GM23248 (cell line): ENCODE measurements at places on chromosomes 12 and 14.

DNA sequence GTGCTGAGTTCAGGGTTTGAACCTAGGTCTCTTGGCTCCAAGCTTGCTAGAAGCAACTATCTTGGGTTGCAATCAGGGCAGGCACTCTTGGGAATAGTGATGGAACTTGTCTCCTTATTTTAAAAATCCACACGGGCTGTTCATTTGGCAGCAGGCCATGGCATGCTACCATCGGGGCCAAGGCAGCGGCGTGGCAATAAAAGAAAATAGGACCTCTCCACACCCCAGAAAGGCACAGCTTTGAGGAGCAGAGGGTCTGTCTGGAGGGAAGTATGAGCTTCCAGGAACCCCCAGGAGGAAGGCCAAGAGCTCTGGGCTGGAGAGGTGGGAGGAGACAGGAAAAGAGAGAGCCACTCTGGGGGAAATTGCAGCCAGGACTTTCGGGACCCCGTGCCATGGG lies 15.3 kb downstream of the RPS6KL1 start:
- peak; percentile 22 for DNase-seq

DNA sequence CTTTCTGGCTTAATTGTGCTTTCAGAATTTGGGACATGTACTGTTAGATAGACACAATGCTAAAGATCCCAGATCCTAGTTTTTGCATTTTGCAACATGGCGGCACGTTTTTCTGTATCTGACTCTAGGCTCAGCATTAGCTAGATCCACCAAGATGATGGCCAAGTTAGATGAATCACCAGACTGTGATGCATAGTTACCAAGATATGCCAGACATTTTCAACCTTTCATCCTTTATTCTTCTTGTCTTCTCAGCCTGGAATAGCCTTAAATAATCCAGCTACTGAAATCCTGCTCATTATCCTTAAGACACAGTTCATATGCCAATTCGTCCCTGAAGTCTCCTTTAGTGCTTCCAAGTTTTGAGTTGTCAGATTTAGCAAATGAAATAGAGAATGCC lies 144.9 kb upstream of the CRY1 start:
- DNase-seq: peak; percentile 20

- peak; percentile 44 for DNase-seq
These were observed 35.3 kb downstream of the PSMC1 start for GRCh38 chr14:90291699-90292098.

DNA sequence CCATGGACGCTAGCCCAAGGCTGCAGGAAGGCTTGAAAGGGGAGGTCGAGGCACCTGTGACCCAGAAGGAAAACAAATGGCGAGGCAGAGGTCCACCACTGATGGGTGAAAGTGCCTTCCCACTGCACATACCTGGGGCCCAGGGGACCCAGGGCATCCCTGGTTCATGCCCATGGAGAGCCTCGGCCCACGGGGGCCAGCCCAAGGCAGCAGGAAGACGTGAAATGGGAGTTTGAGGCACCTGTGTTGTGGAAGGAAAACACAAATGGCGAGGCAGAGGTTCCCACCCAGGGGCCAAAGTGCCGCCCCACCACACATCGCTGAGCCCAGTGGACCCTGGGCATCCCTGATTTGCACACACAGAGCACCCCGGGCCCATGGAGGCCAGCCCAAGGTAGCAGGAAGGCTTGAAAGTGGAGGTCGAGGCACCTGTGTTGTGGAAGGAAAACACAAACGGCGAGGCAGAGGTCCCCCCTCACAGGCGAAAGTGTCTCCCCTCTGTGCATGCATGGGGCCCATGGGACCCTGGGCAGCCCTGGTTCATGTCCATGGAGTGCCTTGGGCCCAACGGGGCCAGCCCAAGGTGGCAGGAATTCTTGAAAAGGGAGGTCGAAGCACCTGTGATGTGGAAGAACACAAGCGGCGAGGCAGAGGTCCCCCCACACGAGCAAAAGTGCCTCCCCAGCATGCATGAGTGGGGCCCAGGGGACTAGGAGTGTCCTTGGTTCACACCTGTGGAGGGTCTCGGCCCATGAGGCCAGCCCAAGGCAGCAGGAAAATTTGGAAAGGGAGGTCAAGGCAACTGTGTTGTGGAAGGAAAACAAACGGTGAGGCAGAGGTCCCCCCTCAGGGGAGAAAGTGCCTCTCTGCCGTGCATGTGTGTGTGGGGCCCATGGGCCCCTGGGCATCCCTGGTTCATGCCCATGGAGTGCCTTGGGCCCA lies 383.3 kb downstream of the ALG10 start:
- DNase-seq: no peak

GRCh38 chr14:99320105-99320572 lies 48.1 kb upstream of the BCL11B start:
- peak; percentile 54 for DNase-seq

DNA sequence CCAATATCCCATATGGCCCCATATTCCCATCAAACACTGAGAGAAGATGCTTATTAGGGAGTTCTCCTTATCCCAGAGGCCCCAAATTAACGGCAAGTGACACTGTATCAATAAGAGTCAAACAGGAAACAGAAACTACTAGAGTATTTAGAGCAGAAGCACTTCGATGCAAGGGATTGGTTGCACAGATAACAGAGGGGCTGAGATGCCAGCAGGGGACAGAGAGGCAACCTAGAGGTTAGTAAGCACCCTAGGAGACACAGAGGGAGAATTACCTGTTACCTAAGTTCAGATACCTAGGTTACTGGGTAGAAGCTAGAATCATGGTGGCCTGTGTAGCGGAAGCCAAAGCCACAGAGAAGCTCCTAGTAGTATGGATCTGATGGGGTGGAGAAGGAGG lies 2.9 kb downstream of the HEBP1 start:
- DNase-seq: no peak

DNA sequence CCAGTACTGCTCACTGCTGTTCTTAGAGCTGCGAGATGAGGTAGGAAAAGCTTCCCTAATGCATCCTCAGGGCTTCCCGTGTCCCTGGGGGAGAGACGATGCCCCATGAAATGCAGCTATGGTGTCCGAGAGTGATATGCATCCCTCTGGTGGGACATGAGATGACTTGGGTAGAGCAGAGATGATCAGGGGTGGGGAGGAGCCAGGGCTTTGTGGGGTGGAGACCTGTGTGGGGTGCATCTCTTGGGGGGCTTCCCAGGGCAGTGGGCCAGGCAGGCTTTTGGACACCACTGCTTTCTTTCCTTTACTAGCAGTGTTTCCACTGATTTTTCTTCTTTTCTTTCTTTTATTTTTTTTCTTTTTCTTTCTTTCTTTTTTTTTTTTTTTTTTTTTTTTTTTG lies 147.3 kb downstream of the ADGRD1 start:
- DNase-seq: no peak

DNA sequence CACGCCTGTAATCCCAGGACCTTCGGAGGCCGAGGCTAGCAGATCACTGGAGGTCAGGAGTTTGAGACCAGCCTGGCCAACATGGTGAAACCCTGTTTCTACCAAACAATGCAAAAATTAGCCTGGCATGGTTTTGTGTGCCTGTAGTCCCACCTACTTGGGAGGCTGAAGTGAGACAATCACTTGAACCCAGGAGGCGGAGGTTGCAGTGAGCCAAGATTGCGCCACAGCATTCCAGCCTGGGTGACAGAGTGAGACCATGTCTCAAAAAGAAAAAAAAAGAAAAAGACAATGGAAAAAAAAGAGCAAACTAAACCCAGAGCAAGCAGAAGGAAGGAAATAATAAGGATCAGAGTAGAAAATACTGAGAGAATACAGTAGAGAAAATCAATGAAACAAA lies 5.4 kb downstream of the CHURC1 start:
- DNase-seq: peak; percentile 40

DNA sequence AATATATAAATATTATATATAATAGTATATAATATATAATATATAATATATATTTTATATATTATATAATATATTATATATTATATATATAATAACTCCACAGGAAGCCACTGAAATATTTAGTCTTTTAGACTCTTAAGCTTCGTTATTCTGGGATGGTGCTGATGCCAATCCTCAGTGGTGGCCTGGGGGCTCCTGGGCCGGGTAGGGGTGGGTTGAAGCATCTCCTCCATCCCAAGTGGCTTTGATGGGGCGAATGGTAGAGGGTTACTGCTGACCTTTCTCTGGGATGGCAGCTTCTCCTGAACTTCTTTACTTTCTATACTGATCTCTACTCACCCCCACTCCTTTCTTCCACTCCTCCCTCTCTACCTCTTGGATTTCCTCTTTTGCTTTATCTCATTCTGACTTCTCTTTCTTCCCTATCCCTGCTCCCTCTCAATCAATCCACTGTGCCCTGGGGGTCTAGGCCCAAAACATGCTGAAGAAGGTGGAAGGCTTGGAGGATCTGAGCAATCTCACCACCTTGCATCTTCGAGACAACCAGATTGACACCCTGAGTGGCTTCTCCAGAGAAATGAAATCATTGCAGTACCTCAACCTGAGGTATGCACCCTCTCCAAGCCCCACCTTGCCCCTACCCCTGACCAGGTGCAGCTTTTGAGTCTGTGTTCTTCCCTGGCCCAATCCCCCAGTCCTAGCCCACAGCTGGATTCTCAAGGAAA lies 4.8 kb upstream of the ENO2 start:
- no peak for DNase-seq

DNA sequence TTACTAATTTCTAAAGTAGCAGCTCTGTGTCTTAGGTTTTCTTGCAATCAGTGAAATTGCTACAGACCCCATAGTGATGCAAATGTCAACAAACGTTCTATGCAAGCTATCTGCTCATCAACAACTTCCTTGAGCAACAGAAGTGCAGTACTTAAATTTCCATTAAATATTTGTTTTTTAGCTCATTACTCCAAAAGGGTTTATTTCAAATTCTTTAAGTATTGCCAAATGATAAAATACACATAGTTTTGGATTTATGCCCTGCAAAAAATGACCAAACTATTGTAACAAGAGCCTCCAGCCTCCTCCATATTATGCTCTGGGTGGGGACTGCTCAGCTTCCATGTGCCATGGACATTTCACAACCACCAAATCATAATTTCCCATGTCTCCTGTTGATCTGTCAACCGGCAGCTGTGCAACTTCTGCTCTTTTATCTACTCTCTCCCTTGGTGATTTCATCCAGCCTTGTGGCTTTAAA lies 4.4 kb downstream of the BDKRB1 start:
- peak; percentile 84 for DNase-seq

GRCh38 chr12:62472472-62472871 lies 5.8 kb downstream of the MON2 start:
- DNase-seq: peak; percentile 10

DNA sequence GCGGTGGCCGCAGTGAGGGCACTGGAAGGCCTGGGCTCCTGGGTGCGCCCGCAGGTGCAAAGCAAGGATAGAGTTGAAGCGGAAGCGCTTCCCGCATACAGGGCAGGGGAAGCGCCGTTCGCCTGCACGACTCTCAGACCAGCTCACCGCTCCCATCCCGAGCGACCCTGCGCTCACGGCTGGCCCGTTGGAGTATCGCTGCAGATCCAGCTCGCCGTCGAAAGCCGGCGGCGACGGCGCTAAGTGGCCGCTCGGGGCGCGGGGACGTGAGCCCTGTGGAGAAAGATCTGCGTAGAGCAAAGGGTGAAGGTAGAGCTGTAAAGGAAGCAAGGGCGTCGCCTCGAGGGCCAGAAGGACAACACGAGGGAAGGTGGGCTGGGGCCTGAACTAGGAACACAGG lies 5.4 kb downstream of the ZNF219 start:
- DNase-seq: no peak

GRCh38 chr12:68292151-68292943 lies 38.9 kb upstream of the IL22 start:
- no peak for DNase-seq

GRCh38 chr14:90045616-90046015 lies 16.2 kb upstream of the KCNK13 start:
- DNase-seq: no peak

- peak; percentile 41 for DNase-seq
These were observed 1.8 kb upstream of the ZNF839 start for GRCh38 chr14:102317564-102318248.

GRCh38 chr14:92496191-92496857 lies 17.3 kb upstream of the RIN3 start:
- no peak for DNase-seq

- peak; percentile 97 for DNase-seq
These were observed 382.5 kb upstream of the ATP2B1 start for GRCh38 chr12:90090929-90091651.

DNA sequence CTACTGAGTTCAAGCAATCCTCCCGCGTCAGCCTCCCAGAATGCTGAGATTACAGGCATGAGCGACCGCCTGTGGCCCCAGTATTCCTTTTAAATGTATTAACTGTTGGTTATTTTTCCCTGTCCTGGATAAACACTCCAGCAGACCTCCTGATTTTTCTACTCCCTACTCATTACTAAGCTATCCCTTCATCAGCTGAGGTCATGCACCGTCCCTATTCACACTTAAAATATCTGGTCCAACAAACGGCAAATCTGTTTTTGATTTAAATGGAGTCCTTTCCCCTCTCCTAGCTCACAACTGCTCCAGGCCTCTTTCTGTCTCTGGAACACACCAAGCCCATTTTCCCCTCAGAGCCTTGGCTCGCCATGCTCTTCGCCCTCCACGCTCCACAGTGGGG lies 1003.3 kb upstream of the TMEM132C start:
- DNase-seq: no peak

DNA sequence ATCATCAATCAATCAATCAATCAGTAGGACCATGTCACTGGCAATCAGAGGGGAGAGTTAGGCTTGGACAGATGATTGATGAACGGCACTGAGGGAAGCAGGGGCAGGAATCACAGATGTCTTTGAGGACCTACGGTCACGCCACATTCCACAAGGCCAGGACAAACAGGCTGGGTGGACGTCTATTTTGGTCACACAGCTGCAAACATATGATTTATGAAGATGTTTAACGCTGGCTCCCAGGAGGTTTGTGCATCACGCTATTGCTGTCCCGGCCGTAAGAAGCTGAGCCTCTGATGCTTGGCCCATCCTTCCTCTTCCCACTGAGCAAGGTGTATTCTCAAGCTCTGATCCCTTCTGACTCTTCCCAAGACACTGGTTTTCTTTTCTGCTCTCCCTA lies 160.8 kb downstream of the FOXN3 start:
- DNase-seq: no peak

GRCh38 chr12:130051900-130052299 lies 110.4 kb upstream of the FZD10 start:
- no peak for DNase-seq

DNA sequence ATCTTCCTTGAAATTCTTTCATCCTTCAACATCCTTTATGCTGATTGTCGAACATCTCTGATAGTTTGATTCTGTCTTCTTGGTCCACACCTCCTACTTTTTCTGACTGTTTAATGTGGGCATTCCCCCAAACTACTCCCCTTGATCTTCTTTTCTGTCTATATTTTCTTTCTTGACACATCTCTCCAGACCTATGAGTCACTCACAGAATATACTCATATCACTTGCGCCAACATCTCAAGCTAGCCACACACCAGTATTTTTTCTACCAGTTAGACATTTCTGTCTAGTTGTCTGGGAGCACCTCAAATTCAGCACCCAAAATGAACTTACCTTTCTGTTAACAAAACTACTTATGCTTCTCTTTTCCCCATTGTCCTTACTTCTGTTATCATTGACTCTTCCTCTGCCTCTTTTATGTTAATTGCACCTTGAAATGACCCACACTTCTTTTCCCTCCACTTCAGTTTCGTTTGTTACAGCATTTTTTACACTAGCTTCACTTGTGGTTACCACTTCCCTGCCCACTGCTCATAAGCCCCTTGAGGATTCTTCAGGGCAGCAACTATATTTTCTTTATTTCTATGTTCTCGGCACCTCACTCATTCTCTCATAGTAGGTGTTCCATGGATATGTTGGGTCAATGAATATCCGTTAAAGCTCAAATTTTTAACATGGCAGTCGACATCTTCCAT lies 33.5 kb downstream of the TSHR start:
- DNase-seq: peak; percentile 49

- DNase-seq: no peak
These were observed 175.7 kb downstream of the CACNA1C start for GRCh38 chr12:2228535-2228934.

GRCh38 chr14:31096255-31096654 lies 70.1 kb upstream of the STRN3 start:
- peak; percentile 8 for DNase-seq
